ENCODE measurements at places on chromosomes 4 and X. TPM values are rescaled to one million over a fixed set of nuclear protein-coding genes. Genes with fewer than 3 reads are reported as not detected.
A peak's percentile ranks its signal among the peaks of the same experiment; 100 is the strongest.

GPM6B gene
- total RNA-seq, result 146 TPM

HSFX2 gene
- not detected for total RNA-seq

RXFP1 gene
- not detected for total RNA-seq

LRAT gene
- total RNA-seq, result 22.2 TPM

FSTL5 gene
- not detected for total RNA-seq

ZNF732 gene
- 2.7 TPM for total RNA-seq

ADAM29 gene
- not detected for total RNA-seq

BOD1L1 gene
- 38.3 TPM for total RNA-seq

- DNase-seq, result no peak
Measured at GRCh38 chr4:169626331-169627282, 6.2 kb downstream of the CLCN3 start.

GRCh38 chrX:7131621-7132020 lies 15.9 kb upstream of the STS start:
- no peak for DNase-seq

DNA sequence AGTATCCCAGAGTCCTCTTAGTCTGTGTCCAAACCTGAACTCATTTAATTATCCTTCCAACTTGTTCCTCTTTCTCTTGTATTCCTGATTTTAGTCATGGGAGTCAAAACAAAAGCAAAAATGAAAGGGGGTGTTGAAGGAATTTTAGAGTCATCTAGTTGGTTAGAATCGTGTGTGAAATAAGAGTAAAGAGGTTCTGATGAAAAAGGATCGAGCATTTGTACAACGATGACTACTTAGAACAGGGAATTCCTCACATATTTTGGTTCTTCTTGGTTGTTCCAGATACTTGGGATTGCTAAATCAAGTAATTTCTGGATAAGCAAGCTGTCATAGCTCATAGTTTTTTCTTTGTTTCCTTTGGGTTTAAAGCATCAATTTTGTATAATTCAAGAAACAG lies 194.4 kb downstream of the BCOR start:
- peak; percentile 41 for DNase-seq

- no peak for DNase-seq
Measured at GRCh38 chrX:95350774-95351488, 1333.7 kb upstream of the DIAPH2 start.

DNA sequence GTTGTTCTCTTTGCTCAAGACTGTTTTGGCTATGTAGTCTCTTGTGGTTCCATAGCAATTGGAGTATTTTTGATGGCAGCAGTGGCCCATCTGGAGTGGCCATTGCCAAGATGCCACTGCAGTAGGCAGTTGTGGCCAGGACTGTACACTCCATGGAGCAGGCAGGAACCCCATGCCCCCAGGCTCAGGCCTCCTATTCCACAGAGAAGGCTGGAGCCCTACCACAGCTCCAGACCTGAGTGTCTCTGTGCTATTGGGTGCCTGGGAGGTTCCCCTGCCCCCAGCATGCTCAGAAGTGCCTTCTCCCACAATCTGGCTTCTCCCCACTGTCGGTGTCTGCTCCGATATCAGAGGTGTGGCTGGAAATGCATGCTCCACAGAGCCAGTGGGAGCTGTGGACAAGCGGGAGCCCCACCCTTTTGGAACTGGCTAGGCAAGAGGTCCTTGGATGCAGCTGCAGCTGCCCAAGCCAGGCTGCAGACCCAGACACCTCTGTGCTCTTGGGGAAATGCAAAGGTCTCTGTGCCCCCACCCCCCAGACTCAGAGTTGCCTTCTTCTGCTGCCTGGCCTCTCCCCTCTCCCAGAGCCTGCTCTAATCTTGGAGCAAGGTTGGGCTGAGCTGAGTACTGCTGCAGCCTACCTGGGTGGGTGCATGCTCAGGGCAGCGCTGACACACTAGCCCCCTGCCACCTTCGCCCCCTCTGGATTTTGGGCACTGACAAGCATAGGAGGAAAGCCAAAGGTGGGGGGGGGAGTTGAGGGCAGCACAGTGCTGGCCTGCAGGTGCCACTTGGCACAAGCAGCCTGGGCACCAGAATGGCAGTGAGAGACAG lies 46.6 kb upstream of the UBE2NL start:
- no peak for DNase-seq

GRCh38 chrX:13215729-13216128 lies 104.1 kb downstream of the ATXN3L start:
- DNase-seq, result no peak

- DNase-seq, result no peak
Measured at GRCh38 chr4:75030649-75031235, 97.8 kb downstream of the PARM1 start.

GRCh38 chr4:140533951-140534480 lies 10.0 kb downstream of the ELMOD2 start:
- DNase-seq, result no peak

GRCh38 chrX:487836-488235 lies 101.1 kb upstream of the PPP2R3B start:
- no peak for DNase-seq

- peak; percentile 90 for DNase-seq
Measured at GRCh38 chr4:68466185-68466584, 18.9 kb downstream of the TMPRSS11E start.

Measured in mammary epithelial cell (primary cell).